ENCODE measurements at places on chromosomes 3 and 15. TPM values are rescaled to one million over a fixed set of nuclear protein-coding genes. Genes with fewer than 3 reads are reported as not detected.

DNA sequence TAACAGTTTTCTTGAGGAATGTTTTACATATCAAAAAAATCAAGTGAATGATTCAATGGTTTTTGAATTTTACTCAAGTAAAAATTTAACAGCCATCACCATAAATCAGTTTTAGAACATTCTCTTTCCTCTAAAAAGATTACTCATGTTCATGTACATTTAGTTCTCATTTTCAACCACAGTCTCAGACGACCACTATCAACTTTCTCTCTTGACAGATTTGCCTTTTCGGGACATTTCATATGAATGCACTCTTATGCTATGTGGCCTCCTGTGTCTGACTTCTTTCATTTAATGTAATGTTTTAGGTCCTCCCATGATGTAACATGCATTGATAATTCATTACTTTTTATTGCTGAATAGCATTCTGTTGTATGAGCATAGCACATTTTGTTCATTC is 309.3 kb upstream of the PLSCR5 start:
- H3K27me3 ChIP-seq, result no peaks in the 10 kb centered on the region
- H3K4me3 ChIP-seq, result no peak overlapping the region
- H3K4me1 ChIP-seq, result no peaks in the 10 kb centered on the region
- no peak for DNase-seq
- no peaks in the 10 kb centered on the region for H3K36me3 ChIP-seq
- H3K27ac ChIP-seq, result no peak overlapping the region

DNA sequence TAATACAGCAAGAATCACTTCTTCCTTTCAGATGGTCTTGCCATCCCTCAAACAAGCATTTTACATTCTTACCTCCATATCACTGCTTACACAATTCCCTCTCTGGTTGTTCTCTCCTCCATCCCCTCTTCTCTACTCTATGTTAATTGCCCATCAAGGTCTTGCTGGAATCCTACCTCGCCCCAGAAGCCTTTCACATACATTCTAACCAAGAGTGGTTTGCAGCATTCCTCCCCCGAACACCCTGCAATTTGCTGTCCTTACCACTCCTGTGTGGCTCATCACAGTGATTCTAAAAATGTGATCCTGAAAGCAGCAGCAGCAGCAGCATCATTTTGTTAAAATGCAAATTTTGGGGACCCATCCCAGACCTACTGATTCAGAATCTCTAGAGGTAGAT is 30.6 kb downstream of the TNIK start:
- no peaks in the 10 kb centered on the region for H3K27me3 ChIP-seq
- H3K36me3 ChIP-seq, result no peaks in the 10 kb centered on the region
- no peak overlapping the region for H3K4me3 ChIP-seq
- peaks cover 8% of the 10 kb centered on the region for H3K4me1 ChIP-seq

- H3K4me1 ChIP-seq, result peaks cover 41% of the 10 kb centered on the region
- H3K27me3 ChIP-seq, result no peaks in the 10 kb centered on the region
- H3K27ac ChIP-seq, result no peak overlapping the region
- DNase-seq, result no peak
Observed at GRCh38 chr3:49015765-49016164, 2.6 kb downstream of the DALRD3 start.

DNA sequence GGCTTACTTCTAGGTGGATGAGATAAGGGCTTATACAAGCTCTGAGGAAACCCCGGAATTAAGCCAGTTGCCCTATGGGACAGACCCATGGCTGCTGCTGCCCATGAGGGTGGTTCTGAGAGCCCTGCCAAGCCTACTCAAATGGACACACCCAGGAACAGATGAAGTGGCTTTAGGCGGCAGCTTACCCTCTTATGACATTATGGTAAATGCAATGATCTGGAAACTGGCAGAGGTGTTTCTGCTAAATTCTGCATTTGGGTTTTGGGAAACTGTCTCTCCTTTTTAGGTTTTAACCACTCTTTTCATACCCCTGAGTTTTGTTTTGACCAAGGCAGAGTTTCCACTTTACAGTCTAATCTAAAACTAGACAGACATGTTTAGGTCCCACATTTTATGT is 9.0 kb upstream of the ZBED2 start:
- H3K4me3 ChIP-seq, result no peak overlapping the region
- no peaks in the 10 kb centered on the region for H3K4me1 ChIP-seq
- H3K27ac ChIP-seq, result no peak overlapping the region
- H3K36me3 ChIP-seq, result no peaks in the 10 kb centered on the region
- DNase-seq, result no peak
- H3K27me3 ChIP-seq, result no peaks in the 10 kb centered on the region

DNA sequence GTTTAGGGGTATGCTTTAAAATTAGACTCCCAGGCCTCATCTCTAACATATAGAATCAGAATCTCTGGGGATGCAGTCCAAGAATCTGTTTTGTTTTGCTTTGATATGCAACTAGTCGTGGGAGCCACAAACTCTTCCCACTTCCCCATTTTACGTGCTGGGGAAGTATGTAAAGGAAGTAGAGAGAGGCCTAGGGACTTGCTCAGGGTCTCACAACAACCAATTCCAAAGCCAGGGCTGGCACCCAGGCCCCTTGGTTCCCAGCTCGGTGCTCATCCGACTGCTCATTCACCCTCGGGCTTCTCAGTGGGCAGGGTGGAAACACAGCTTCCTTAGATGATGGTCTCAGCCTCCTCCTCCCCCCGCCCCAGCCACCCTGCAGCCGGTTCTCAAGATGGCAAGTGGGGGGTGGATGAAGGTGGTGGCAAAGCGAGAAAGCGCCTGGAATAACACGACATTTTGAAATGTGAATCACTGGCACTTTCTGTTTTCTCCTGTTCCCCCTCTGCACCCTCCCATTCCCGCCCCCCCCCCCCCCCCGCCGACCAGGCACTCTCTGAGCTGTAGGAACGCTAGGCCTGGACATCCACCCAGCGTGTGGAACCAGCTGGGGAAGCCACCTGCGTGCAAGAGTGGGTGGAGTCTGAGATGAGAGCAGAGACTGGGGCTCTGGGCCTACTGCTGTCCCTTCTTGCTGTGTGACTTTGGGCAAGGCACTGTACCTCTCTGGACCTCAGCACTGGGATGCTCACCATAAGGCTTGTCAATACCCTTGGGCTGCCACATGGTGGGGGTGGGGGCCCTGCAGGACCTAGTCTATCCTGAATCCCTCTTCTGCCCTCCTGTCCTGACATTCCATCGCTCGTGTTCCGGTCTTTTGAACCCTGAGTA is 214.5 kb downstream of the RPLP1 start:
- no peaks in the 10 kb centered on the region for H3K36me3 ChIP-seq
- no peak overlapping the region for H3K4me3 ChIP-seq
- peaks cover 21% of the 10 kb centered on the region for H3K27me3 ChIP-seq
- no peaks in the 10 kb centered on the region for H3K4me1 ChIP-seq
- no peak for DNase-seq
- H3K27ac ChIP-seq, result no peak overlapping the region

DNA sequence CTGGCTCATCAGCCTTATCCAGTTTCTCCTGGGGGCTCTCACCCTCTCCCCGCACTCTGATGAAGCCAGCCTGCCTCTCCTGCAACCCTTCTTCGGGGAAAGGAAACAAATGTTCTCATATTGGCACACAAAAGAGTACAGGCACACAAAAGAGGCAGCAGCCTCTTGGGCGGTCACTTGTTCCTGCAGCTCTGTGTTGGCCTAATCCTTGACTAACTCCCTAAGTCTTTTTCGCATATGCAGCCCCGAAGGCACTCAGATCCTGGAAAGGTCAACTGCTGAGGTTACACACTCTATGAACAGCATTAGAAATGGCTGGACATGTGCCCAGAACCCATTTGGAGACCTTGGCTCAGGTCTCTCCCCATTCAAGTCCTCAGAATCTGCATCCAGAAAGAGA is 7.4 kb upstream of the CAMP start:
- no peaks in the 10 kb centered on the region for H3K36me3 ChIP-seq
- H3K27me3 ChIP-seq, result no peaks in the 10 kb centered on the region
- no peak overlapping the region for H3K4me3 ChIP-seq

DNA sequence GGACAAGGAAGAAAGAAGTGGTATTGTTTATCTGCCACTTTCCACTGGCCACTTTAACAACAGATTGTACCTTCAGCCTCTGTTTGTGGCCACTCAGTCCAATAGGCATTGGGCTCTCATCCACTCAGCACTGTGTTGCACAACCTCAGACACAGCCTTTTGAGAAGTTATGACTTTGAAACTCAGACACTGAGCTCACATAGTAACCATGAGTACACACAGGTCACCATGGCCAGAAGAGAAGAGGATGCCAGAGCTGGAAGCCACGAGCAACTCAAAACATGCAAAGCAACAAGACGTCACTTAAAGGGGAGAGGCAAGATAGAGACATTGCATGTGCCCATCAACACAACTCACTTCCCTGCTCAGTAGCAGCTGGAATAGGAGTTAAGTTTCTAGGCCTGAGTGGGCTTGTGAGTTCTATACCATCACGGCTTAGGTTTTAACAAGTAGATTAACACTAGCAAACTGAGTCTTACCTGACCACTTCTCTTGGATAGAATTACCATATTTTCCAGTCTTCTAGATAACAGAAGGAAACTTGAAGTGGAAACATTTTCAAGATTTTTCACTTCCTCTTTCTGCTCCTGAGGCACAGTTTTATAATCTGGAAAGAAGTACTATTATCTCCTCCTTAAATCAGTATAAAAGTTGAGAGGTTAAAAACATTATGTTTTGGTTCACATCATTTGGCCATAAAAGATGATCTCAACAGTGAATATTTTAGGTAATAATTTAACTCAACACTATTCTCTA is 103.5 kb downstream of the IMPG2 start:
- DNase-seq, result no peak
- no peaks in the 10 kb centered on the region for H3K27me3 ChIP-seq
- H3K4me1 ChIP-seq, result peaks cover 9% of the 10 kb centered on the region
- no peak overlapping the region for H3K4me3 ChIP-seq
- H3K36me3 ChIP-seq, result no peaks in the 10 kb centered on the region
- peak overlapping the region; percentile 21 for H3K27ac ChIP-seq

- no peaks in the 10 kb centered on the region for H3K4me1 ChIP-seq
- H3K27ac ChIP-seq, result no peak overlapping the region
- H3K27me3 ChIP-seq, result no peaks in the 10 kb centered on the region
- H3K36me3 ChIP-seq, result no peaks in the 10 kb centered on the region
- no peak for DNase-seq
- no peak overlapping the region for H3K4me3 ChIP-seq
Observed at GRCh38 chr3:184741798-184742675, 30.2 kb upstream of the MAGEF1 start.

DNA sequence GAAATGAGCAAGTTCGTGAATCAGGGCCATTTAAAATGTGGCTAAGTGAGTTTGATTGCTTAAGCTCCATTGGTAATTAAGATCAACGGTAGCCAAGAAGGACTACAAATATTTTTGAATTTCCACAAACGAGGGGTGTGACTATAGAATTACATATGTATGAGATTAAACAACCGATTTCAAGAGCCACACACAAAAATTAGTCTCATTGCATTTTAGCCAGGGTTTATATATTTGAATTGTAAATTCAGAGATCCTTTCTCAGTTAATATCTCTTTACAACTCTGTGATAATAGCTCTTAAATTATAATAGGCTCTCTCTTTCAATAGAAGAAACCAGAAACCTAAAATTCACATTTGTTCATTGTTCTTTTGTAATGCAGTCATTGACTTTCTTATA is 325.6 kb upstream of the ICE2 start:
- peaks cover 41% of the 10 kb centered on the region for H3K4me1 ChIP-seq
- DNase-seq, result no peak
- H3K27ac ChIP-seq, result no peak overlapping the region
- H3K27me3 ChIP-seq, result no peaks in the 10 kb centered on the region
- no peaks in the 10 kb centered on the region for H3K36me3 ChIP-seq

GRCh38 chr3:39879581-39879980 is 70.2 kb downstream of the MYRIP start:
- no peak overlapping the region for H3K27ac ChIP-seq
- no peaks in the 10 kb centered on the region for H3K36me3 ChIP-seq
- no peaks in the 10 kb centered on the region for H3K27me3 ChIP-seq
- H3K4me1 ChIP-seq, result no peaks in the 10 kb centered on the region
- H3K4me3 ChIP-seq, result no peak overlapping the region

GRCh38 chr3:30583973-30584372 is 22.4 kb upstream of the TGFBR2 start:
- no peak overlapping the region for H3K4me3 ChIP-seq
- no peaks in the 10 kb centered on the region for H3K27me3 ChIP-seq
- no peak for DNase-seq
- no peaks in the 10 kb centered on the region for H3K4me1 ChIP-seq
- H3K36me3 ChIP-seq, result no peaks in the 10 kb centered on the region
- no peak overlapping the region for H3K27ac ChIP-seq

GRCh38 chr15:80773792-80774352 is 5.3 kb upstream of the CEMIP start:
- no peak overlapping the region for H3K4me3 ChIP-seq
- H3K36me3 ChIP-seq, result no peaks in the 10 kb centered on the region
- no peak for DNase-seq
- peaks cover 13% of the 10 kb centered on the region for H3K4me1 ChIP-seq
- H3K27me3 ChIP-seq, result no peaks in the 10 kb centered on the region

The HIGD2B gene
- total RNA-seq, result not detected

The SERPINI2 gene
- not detected for total RNA-seq

The SKOR1 gene
- 0.69 TPM for total RNA-seq

The TTLL13 gene
- total RNA-seq, result 0.32 TPM
